ENCODE measurements at places on chromosomes 1 and 21.
A peak's percentile ranks its signal among the peaks of the same experiment; 100 is the strongest.

DNA sequence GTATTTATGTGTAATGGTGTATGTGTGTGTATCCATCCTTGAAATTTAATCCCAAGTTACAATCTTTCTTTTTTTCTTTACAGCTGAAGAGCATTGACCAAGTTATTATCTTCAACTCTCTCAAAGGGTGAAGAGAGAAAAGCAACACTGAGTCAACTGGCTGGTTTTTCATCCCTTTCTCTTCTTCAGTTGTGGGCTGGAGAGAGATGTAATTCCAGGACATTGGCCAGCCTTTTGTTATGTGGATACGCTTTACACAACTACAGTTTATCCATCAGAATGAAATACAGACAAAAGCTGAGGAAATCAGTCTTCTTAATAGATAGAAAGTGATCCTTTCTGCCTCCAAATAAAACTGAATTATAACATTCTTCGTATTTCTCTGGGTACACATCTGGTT lies 357.0 kb upstream of the NCAM2 start:
- DNase-seq: no peak

- DNase-seq: no peak
Observed at GRCh38 chr1:1664941-1665814, 6.4 kb upstream of the CDK11B start.

GRCh38 chr1:58107943-58108342 lies 438.6 kb downstream of the OMA1 start:
- DNase-seq: no peak

GRCh38 chr1:241356187-241356518 lies 852 bp downstream of the RGS7 start:
- DNase-seq: peak; percentile 42

DNA sequence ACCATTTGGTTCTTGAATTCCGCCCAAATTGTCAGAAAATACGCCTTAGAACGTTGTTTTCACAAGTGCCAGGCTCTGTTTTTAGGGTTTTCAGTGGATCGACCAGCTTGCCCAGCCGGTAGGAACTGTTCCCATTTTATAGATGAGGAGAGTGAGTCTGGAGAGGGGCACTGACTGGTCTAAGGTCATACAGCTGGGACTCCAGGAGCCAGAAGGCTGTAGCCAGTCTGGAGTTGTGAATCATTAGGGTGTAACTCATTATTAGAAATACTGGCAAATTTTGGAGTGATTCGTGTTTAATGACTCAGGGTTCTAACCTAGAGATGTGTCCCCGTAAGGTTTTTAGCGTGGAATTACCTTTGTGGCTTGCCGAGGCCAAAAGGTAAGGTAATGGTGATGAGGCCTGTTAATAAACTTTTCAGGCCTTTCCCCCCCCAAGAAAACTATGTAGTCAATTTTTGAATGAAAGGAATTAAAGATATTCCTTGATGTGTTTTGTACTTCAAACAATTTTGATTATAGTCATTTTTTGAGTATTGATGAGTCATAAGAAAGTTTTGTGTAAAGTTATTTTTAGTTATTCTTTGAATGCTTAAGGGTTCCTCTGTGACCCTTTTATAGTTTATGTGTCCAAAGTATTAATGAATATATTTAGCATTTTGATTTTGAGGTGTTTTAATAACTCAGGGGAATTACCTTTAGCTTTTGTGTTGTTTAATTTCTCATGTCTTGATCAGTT lies 2.1 kb downstream of the DYRK1A start:
- DNase-seq: no peak

DNA sequence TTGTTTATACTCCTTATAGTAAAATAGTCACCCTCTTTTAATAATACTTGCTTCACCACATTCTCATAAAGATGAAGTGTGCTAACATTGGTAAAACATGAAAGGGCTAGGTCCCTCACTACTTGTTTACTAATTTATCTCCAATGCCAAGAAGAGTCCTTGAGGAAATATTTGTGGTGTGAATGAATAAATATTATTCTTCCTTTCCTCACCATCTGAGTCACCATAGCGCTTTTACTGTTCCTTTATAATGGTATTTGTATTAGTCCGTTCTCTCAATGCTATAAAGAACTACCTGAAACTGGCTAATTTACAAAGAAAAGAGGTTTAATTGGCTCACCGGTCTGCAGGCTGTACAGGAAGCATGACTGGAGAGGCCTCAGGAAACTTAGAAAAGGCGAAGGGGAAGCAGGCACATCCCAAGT lies 222.8 kb upstream of the ZRANB2 start:
- peak; percentile 37 for DNase-seq

DNA sequence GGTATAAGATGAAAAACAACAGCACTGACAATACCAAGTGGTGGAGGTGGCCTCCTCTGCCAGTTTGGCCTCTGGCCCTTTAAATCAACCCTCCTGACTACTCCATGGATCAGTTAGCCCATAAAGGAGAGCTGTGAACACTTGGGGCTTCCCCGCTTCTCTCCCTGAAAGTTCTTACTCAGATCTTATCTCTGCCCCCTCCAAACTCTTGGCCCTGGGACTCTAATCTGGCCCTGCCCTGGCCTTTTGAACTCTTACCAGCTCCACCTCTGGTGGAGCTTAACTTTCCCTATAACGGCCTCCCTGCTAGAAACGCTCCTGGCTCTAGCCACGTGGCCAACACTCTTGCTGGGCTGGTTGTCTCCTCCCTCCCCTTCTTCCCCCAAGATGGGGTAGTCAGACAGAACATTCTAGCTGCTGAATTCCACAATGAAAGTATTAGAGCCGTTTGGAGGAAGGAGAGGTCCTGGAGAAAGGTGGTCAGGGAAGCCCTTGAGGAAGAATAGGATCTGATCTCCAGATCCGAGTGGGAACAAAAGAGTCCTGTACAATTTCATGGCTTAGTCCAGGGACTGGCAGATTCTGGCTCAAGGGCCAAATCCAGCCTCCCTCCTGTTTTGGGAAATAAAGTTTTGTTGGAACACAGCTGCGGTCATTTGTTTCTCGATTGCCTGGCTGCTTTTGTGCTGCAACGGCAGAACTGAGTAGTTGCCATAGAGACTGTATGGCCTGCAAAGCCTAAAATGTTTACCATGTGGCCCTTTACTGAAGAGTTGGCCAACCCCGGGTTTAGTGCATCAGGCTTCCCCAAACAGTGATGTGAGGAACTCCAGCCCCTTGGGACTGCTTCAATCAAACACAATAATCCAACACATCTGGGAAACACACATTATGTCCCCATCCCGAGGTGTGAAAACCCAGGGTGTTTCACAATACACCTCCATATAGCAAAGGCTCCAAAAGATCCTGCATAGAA lies 9.5 kb upstream of the PIGR start:
- DNase-seq: peak; percentile 37

GRCh38 chr1:177783051-177783450 lies 186.8 kb downstream of the SEC16B start:
- DNase-seq: no peak

GRCh38 chr1:212624976-212625501 lies 16.5 kb downstream of the ATF3 start:
- no peak for DNase-seq

DNA sequence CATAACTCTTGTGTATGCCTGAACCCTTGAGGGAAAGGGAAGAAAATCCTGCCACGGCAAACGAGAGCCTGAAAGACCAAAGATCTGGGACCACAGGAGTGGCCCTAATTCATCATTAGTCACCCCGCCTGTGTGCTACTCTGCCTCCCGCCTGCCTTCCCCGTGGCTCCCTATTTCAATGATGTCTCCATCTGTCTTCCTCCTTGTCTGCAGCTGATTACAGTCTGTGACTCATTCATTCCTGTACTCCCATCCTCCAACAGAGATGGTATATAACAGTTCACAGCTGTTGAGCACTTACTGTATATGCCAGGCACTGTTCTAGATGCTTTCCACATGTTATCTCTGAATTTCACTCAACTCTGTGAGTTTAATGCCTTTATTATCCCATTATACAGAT lies 96.6 kb downstream of the SEC16B start:
- peak; percentile 39 for DNase-seq

GRCh38 chr1:8777867-8778266 lies 39.6 kb downstream of the RERE start:
- DNase-seq: no peak

DNA sequence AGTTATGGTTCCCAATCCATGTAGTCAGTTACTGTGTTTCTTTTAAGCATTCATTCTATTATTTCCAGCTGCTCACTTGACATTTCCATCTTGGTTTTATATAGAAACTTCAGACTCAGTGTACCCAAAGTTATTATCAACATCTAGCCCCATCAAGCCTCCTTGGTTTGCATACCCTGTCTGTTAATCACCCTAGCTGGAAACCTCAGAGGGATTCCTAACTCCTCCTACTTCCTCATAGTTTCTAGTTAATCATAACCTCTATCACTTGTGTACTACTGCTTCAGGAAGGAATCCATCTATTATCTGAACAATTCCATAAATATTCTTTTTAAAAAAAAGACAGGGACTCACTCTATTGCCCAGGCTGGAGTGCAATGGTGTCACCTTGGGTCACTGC lies 293.3 kb downstream of the SDCCAG8 start:
- no peak for DNase-seq

- peak; percentile 46 for DNase-seq
Observed at GRCh38 chr1:160726498-160727315, 12.3 kb upstream of the SLAMF7 start.

DNA sequence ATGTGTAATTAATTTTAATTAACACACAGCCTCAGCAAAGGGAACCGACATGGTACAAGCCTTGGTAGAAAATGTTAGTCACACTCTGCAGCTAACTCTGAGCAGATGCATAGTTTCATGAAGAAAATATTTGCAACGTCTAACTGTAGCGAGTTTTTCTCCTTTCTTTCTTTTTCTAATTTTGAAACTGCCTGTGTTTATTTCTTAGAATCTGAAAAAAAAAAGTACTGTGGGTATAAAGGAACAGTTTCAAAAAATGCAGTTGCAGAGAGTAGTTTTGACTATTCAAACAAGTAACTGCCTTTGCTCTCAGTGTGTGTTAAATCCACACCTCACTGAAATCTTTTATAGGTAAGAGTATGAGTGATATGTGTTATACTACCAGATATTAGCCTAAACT lies 149.9 kb upstream of the C1orf105 start:
- no peak for DNase-seq

GRCh38 chr1:16617778-16618580 lies 4.6 kb upstream of the NBPF1 start:
- no peak for DNase-seq

- no peak for DNase-seq
Observed at GRCh38 chr1:50959303-50959912, 659 bp downstream of the FAF1 start.

GRCh38 chr1:164310166-164310565 lies 248.8 kb upstream of the PBX1 start:
- DNase-seq: no peak

GRCh38 chr1:63322114-63322943 lies at the start of gene FOXD3:
Gene FOXD3, plus strand, starts transcription at chr1:63322567. Its CDS starts 492 bp downstream, at chr1:63323059.
- peak; percentile 65 for DNase-seq

DNA sequence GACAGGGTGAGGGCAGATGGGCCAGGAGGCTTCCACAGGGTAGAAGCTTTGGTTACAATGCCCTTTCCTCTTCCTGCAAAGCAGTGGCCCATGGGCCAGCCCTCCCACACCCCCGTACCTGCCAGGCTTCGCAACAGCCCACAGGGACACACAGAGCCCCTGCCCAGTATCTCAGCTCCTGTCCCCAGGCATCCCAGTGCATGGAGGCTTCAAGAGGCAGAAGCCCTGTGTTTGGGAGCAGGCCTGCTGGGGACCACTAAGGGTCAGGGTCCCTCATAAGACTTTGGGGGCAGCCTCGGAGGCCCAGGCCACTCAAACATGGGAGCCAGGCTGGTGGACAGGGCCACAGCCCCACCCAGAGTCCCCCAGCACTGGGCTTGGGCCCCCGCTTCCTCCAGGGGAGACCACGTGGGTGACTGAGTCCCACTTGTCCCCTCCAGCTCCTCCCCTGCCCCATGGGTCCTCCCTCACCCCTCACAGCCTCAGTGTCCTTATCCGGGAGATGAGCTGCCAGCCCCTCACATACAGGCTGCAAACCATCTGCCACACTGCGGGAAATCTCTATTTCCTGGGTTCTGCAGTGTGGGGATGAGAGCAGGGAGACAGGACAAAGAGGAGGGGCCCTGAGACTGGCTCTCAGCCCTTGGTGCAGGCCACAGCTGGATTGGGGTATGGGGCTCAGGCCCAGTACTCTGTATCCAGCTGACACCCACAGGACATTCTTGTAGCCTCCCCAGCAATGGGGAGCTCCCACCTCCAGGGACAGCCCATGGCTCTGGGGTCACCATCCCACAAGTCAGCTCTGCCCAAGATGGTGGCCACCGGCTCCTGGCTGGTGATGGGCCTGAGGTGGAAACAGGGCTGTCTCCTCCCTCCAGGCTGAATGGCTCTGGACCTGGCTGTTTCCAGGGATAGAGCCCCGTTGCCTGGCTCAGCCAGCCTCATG lies 50.7 kb downstream of the WNT9A start:
- no peak for DNase-seq

DNA sequence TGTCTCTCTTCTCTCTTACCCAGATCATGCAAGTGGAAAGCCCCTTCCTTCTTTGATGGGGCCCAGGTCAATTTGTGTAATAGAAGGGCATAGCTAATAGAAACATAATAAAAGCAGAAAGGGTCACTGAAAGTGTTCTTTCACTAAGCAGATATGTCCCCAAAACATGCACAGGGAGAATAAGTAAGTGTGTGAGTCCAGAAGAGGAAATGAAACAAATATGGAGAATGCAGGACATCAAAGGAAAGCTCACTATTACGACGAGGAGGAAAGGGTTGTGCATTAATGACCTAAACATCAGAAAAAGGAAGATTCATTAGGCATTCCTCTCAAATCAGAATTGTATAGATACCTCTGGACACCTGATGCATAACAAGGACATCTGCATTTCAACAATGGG lies 81.4 kb upstream of the SMYD2 start:
- no peak for DNase-seq

- DNase-seq: no peak
Observed at GRCh38 chr1:170146720-170147263, 1.0 kb downstream of the NTMT2 start.

GRCh38 chr1:237894131-237894530 lies 3.4 kb upstream of the ZP4 start:
- no peak for DNase-seq

- no peak for DNase-seq
Observed at GRCh38 chr1:165610866-165611265, 20.2 kb upstream of the MGST3 start.

DNA sequence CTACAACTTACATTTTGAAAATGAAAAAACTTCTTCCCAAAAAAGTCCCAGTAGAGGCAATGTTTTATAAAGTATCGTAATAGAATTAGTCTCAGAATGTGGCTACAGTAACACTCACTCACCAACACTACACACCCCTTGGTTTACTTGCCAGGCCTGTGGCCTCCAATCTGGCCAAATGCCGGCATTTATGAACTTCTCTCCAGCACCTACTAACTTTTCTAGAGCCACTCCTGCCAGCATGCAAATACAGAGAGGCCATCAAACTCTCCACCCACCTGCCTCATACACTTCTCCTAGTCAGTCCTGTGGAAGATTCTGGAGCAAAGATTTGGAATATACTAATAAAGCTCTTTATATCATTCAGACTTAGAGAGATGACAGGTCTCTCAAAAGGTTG lies 32.3 kb downstream of the STPG1 start:
- DNase-seq: no peak

GRCh38 chr1:202968895-202969295 lies 1.8 kb upstream of the CYB5R1 start:
- peak; percentile 66 for DNase-seq
